B cell (primary cell): ENCODE measurements at places on chromosomes 4 and X. TPM values are rescaled to one million over a fixed set of nuclear protein-coding genes. Genes with fewer than 3 reads are reported as not detected.
A peak's percentile ranks its signal among the peaks of the same experiment; 100 is the strongest.

DNA sequence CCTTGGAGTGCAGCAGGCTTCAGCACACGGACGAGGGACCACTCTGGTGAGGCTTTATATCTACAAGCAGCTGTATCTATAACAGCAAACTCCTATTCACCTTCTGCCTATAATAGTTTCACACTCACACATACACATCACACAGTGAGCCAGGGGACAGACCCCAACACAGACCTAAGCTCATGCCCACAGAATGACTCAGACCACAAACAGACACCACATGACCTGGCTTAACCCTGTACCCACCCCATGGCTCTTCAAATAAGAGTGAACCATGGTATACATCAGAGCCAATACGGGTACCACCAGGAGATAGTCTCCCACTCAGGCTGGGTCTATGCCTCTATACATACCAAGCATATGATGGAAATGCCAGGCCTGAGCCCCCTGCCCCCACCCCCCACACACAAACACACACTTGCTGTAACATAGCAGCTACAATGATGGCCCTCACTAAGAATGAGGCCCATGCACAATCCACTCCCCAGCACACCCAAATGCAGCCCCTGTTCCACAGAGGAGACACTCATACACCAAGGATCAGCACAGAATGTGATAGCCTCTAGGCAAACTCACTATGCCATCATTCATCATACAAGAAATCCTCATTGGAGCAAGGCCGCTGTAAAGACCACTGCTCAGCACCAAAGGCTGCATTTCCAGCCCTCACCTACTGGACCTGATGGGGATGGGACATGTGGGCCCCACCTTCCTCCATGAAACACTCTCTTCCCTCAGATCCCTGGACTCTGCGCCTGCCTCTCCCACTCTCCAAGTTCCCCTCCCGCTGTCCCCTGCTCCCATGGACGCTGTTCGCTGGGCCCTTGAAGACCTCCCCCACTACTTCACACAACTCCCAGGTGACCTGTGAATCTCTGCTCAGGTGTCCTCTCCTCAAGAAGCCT lies 62.1 kb upstream of the XIAP start:
- H3K4me3 ChIP-seq, result no peak overlapping the region
- no peaks in the 10 kb centered on the region for H3K4me1 ChIP-seq
- H3K27ac ChIP-seq, result no peak overlapping the region
- DNase-seq, result no peak

DNA sequence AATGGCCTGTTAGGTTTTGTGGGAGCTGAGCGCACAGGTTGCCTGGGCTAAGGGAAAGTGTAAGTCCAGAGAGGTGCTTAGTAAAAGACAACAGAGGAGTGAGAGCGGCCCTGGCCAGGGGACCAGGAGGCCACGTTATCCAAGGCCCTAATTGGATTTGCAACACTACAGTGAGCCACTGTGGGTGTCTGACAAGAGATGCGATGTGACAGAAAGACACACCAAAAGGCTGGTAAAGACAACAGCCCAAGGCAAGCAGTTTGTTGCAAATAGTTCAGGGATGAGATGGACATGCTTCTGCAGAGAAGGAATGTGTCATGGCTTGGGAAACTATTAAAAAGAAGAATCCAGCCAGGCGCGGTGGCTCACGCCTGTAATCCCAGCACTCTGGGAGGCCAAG lies 162.7 kb upstream of the KIT start:
- H3K27me3 ChIP-seq, result peaks cover 3% of the 10 kb centered on the region
- no peak overlapping the region for H3K4me3 ChIP-seq
- DNase-seq, result no peak
- no peaks in the 10 kb centered on the region for H3K36me3 ChIP-seq
- H3K27ac ChIP-seq, result no peak overlapping the region

DNA sequence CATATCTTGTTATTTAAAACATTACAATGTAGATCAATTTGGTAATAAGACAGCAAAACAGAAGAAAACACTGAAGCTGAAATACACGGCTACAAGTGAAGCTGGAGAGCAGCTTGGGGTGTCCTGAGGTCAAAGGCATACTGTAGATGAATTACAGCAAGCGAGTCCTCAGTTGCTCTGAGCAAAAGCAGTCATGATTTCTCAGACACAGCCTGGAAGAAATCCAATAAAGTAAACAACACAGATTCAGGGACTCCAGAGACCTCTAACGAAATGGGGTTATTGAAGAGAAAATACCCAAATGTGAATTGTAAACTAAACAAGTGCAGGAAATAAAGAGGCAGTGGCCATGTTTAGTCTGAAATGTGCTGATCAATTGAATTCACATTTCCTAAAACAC lies 324.4 kb downstream of the CAMK2D start:
- H3K36me3 ChIP-seq, result no peaks in the 10 kb centered on the region
- peaks cover under 1% of the 10 kb centered on the region for H3K27me3 ChIP-seq
- no peaks in the 10 kb centered on the region for H3K4me1 ChIP-seq
- DNase-seq, result no peak
- H3K27ac ChIP-seq, result no peak overlapping the region
- H3K4me3 ChIP-seq, result no peak overlapping the region

- DNase-seq, result no peak
- H3K36me3 ChIP-seq, result peaks cover 25% of the 10 kb centered on the region
- no peaks in the 10 kb centered on the region for H3K27me3 ChIP-seq
- no peak overlapping the region for H3K27ac ChIP-seq
- H3K4me1 ChIP-seq, result peaks cover 6% of the 10 kb centered on the region
- H3K4me3 ChIP-seq, result no peak overlapping the region
These were observed 34.2 kb downstream of the ARAP2 start for GRCh38 chr4:36209941-36210649.

- H3K36me3 ChIP-seq, result no peaks in the 10 kb centered on the region
- H3K4me1 ChIP-seq, result no peaks in the 10 kb centered on the region
- H3K27ac ChIP-seq, result no peak overlapping the region
- no peak for DNase-seq
- no peaks in the 10 kb centered on the region for H3K27me3 ChIP-seq
These were observed 1937.8 kb downstream of the PCDH7 start for GRCh38 chr4:32658019-32658418.

DNA sequence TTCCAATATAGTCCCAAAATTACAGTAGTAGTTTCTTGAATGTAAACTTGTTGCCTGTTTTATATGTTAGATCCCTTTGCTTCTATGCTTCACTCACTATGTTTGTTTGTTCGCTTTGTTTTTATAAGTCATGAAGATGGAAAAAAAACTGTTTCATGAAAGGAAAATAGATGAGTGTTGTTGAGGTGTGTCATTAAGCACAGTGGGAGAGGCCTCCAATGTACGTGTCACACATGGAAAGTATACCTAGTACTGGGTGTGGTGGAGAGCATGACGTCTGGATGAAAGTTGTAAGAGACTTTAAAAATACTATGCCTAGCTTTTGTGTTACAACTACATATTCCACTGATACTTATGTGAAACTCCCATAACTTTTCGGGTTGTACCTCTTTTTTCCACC lies 28.4 kb downstream of the PLS3 start:
- H3K36me3 ChIP-seq, result no peaks in the 10 kb centered on the region
- DNase-seq, result no peak
- no peak overlapping the region for H3K27ac ChIP-seq
- H3K4me1 ChIP-seq, result no peaks in the 10 kb centered on the region
- no peak overlapping the region for H3K4me3 ChIP-seq

DNA sequence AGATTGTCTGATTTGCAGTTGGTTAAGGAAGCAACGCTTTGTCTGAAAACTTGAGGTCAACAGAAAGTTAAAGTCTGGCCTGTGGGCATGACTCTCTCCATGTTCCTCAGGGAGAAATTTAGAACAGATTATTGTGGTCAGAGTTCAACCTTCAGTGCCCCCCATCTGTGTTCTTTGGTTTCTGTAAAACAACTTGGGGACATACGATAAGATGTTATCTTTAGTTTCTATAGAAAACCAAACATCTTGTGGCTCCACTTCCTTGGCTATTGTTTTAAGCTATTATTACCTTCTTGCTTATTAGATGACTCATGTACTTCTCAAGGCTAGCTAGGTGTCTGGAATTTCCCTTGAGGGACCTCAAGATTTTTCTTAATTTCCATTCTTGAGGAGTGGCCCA lies 507.7 kb downstream of the PDHA2 start:
- H3K27me3 ChIP-seq, result no peaks in the 10 kb centered on the region
- H3K27ac ChIP-seq, result no peak overlapping the region
- DNase-seq, result no peak

- no peaks in the 10 kb centered on the region for H3K27me3 ChIP-seq
- H3K4me3 ChIP-seq, result no peak overlapping the region
- H3K4me1 ChIP-seq, result no peaks in the 10 kb centered on the region
- no peak overlapping the region for H3K27ac ChIP-seq
- no peak for DNase-seq
- H3K36me3 ChIP-seq, result no peaks in the 10 kb centered on the region
These were observed 61.6 kb upstream of the BTC start for GRCh38 chr4:74855879-74856278.

- H3K27ac ChIP-seq, result no peak overlapping the region
- H3K27me3 ChIP-seq, result no peaks in the 10 kb centered on the region
- no peaks in the 10 kb centered on the region for H3K36me3 ChIP-seq
- no peak overlapping the region for H3K4me3 ChIP-seq
These were observed 73.1 kb downstream of the PHEX start for GRCh38 chrX:22105231-22105630.

DNA sequence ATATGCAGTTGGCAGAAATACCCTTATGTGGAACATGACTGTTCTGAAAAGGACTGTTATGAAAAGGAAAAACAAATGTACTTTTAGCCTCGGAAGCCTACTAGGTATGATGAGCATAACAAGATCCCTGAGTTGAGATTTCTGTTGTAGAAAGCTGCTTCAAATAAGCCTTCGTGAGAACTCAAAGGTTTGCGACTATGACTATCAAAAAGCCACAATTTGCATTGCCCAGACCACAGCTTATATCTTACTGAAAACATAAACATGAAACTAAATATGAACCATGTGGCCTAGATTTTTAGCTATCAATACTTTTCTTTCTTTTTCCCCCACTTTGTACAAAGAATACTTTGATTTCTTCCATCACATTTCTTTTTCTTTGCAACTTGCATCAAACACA lies 398.2 kb upstream of the LCORL start:
- no peaks in the 10 kb centered on the region for H3K27me3 ChIP-seq
- H3K27ac ChIP-seq, result no peak overlapping the region
- H3K4me1 ChIP-seq, result no peaks in the 10 kb centered on the region
- DNase-seq, result no peak
- no peak overlapping the region for H3K4me3 ChIP-seq

- no peaks in the 10 kb centered on the region for H3K4me1 ChIP-seq
- no peak overlapping the region for H3K4me3 ChIP-seq
- no peak overlapping the region for H3K27ac ChIP-seq
These were observed 518.9 kb downstream of the MID1IP1 start for GRCh38 chrX:39320165-39320564.

DNA sequence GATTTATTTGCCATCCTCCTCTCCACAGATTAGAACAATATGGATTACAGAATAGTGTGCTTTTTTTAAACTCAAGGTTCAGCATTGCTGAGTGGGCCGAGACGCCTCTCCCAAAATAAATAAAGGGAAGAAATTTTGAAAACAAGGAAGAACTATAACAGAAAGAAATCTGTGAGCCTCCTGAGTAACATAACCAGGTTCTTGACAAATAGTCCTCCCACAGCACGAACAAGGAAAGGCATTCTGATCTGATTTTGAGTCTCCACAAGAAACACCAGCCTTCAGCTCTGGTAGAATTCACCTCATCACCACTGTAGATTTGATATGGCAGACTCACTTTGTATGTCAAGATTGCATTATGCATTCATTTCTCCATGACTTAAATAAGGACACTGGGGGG lies 173.6 kb downstream of the HHIP start:
- H3K27ac ChIP-seq, result no peak overlapping the region
- no peaks in the 10 kb centered on the region for H3K36me3 ChIP-seq
- H3K4me3 ChIP-seq, result no peak overlapping the region

DNA sequence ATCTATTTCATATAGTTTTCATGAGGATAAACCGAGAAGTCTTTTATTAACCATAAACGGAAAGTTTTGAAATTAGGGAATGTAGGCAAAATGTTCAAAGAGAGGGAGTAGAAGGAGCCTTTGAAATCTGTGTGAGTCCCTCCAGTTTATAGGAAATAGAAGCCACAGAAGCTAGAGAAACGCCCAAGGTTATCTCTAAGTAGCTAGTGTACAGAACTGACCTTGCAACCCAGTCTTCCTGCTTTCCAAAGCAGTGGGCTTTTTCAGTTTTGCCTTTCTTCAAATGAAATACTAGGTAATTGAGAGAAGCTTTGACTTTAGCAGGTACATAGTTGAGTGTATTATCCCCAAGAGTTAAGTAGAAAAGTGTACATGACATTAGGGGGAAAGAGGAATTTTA lies 39.4 kb downstream of the STIM2 start:
- H3K4me3 ChIP-seq, result no peak overlapping the region
- peaks cover 2% of the 10 kb centered on the region for H3K36me3 ChIP-seq
- H3K4me1 ChIP-seq, result peaks cover 38% of the 10 kb centered on the region
- no peak overlapping the region for H3K27ac ChIP-seq

DNA sequence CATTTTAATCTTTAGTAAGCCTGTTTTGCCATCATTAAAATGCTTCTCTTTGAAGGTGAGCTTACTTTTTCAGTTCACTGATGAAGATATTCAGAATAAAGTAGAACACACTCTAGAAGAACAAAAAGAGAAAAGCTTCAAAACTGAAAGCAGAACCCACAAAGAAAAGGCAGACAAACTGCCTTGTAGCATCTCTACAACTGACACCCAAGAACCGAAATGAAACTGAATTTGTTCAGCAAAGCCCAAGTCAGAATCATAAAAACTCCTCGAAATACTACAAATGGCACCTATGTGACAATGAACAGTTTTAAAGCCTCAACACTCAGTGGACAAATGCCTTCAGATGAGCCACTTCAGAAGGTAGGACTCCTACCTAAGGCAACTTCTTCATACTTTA lies 83.6 kb downstream of the MAML3 start:
- H3K4me3 ChIP-seq, result no peak overlapping the region
- peak overlapping the region; percentile 19 for H3K27ac ChIP-seq
- peaks cover 18% of the 10 kb centered on the region for H3K4me1 ChIP-seq

LRRC66 gene
- total RNA-seq, result 0.44 and 0.78 TPM in 2 replicates

UGT2B15 gene
- total RNA-seq, result not detected in 2 replicates

DGAT2L6 gene
- not detected in 2 replicates for total RNA-seq

FAM236D gene
- total RNA-seq, result not detected in 2 replicates

ANXA3 gene
- not detected in 2 replicates for total RNA-seq

SUPT20HL1 gene
- not detected in 2 replicates for total RNA-seq

PASD1 gene
- not detected in 2 replicates for total RNA-seq

TLR1 gene
- 50.8 and 54.1 TPM in 2 replicates for total RNA-seq
